ENCODE measurements at places on chromosomes 2 and 18.

DNA sequence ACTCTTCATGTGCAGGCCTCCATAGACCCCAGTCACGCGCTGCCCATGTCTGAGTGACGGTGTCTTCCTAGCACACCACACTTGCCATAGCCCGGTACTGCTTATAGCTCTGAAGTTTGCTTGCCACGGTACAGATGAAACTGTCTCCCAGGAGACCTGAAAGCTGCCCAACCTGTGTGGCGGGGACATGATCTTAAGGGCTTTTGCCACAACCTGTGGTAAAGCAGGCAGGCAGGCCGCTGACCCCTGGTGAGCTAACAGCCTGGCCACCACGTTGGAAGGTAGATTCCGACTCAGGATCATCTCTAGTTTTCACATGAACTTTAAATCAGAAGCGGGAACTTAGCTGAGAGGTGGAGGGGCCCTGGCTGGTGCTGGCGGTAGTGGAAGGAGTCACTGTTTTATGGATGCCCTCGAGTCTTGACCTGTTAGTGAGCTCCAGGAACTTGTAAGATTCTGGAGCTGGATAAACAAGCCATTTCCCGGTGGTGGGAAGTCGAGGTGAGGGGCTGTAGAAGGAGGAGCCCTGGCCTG is 153.3 kb downstream of the ZNF236 start:
- DNase-seq = no peak

DNA sequence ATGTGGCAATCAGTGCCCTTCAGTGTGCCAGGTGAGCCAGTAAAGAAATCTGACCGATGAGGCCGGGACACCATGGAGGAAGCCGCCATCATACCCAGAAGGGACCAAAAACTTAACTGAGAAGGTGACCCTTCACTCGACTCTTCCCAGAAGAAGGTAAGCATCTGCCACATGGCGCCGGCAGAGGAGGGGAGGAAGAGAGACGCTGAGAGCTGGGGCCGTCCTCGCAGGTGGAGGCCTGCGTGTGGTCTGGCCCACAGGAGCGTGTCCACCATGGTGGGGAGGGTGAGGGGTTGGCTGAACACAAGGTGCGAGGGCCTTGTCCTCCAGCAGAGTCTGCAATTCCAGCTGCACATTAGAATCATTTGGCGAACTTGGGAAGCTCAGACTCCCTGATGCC is 513.1 kb upstream of the RAB6C start:
- no peak for DNase-seq

DNA sequence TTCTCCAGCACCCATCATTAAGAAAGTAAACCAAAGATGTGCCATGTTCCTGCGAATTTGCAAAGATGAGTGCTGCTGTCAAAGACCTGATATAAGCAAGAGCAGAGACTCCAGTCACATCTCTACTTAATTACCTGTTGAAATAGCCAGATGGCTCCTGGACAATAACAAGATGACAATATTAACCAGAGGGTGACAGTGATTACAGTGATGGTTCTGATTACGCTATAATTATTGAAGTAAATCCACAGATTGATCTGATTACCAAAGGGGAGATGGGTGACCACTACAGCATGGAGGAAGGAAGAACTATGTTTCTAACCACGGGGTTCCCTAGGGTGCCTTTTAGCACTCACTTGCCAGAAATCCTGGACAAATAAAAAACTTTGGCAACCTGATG is 36.5 kb upstream of the AFF3 start:
- no peak for DNase-seq

- no peak for DNase-seq
Measured at GRCh38 chr2:199572571-199572970, 114.8 kb upstream of the SATB2 start.
